Stimulated activated naive B cell treated with anti-CD40 and anti-IgM and Interleukin-4, amounts not matched to agents 10 μg/mL and 1 μg/mL and 100 μg/mL, for 72 hours (primary cell): ENCODE measurements at places on chromosomes 7 and 10.
A peak's percentile ranks its signal among the peaks of the same experiment; 100 is the strongest.

DNA sequence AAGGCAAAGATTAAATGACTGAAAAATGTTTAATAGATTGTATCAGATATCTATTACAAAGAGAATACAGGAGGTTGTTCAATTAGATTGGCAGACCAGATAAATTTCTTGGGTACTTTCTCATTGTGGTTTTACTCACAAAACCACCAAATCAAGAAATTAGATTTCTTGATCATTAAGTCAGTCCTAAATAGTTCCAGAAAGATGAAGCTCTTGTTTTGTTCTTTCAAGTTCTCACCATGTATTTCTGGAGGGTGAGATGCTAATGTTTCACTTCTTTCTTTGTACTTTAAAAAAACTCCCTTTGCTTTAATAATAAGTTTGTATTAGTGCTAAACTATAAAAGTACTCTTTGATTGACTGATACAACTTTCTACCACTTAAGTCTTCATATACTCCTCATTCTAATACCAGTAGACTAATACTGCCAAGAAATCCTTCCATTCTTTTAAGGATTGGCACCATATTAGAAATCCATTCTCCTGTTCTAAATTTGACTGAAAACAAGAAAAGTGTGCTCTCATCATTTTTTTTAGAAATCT lies 69.4 kb downstream of the RNF133 start:
- H3K36me3 ChIP-seq = no peaks in the 10 kb centered on the region
- no peak overlapping the region for H3K4me3 ChIP-seq
- H3K27me3 ChIP-seq = no peaks in the 10 kb centered on the region
- no peaks in the 10 kb centered on the region for H3K4me1 ChIP-seq
- H3K27ac ChIP-seq = no peak overlapping the region

- DNase-seq = no peak
- H3K4me3 ChIP-seq = no peak overlapping the region
- H3K36me3 ChIP-seq = peaks cover 12% of the 10 kb centered on the region
- no peaks in the 10 kb centered on the region for H3K27me3 ChIP-seq
Observed at GRCh38 chr10:29443745-29444523, 155.1 kb downstream of the LYZL1 start.

GRCh38 chr10:69673521-69673920 lies 43.5 kb downstream of the FAM241B start:
- no peaks in the 10 kb centered on the region for H3K36me3 ChIP-seq
- no peak overlapping the region for H3K4me3 ChIP-seq

DNA sequence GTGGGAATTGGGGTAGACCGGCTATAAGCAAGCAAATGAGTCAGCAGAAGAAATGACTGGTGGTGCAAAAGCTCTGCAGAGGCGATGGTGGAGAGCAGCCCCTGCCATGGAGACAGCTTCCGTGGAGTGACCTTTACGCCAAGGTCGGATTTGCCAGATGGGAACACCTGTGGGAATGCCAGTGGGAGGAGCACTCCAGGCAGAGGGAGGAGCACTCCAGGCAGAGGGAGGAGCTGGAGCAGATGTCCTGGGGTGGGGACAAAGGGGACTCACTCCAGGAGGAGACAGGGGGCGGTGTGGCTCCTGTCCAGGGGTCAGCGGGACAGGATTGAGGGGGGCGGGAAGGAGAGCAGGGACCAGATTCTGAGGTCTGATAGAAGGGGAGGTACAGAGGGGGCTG lies 258.8 kb upstream of the CTBP2 start:
- DNase-seq = no peak
- H3K27me3 ChIP-seq = peaks cover 10% of the 10 kb centered on the region
- H3K27ac ChIP-seq = no peak overlapping the region
- H3K4me1 ChIP-seq = no peaks in the 10 kb centered on the region
- H3K4me3 ChIP-seq = no peak overlapping the region

- peaks cover 53% of the 10 kb centered on the region for H3K27me3 ChIP-seq
- no peak for DNase-seq
- no peaks in the 10 kb centered on the region for H3K4me1 ChIP-seq
Observed at GRCh38 chr7:100655908-100656674, at the start of gene ACTL6B. ACTL6B (minus strand) TSS chr7:100656448; CDS start chr7:100656354, 94 bp downstream.

DNA sequence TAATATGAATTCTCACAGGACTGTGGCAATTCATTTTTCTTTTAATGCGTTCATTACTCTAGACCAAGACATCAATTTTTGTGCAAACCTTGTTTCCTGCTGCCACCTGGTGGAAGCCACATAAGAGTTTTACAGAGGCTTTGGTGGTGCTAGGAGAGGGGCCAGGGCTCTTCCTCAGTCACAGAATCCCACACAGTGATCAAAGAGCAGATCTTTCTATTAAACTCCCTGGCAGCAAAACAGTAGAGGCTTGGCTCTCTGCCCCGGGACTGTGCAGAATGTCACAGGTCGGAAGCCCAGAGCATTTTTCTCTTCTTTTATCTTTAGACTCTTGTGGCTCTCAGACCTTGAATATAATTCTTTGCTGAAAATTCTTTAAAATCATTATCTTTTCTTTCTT lies 506.4 kb upstream of the C7orf33 start:
- H3K4me3 ChIP-seq = no peak overlapping the region
- DNase-seq = peak; percentile 6
- H3K27ac ChIP-seq = no peak overlapping the region
- no peaks in the 10 kb centered on the region for H3K27me3 ChIP-seq

GRCh38 chr10:36412942-36413341 lies 712.5 kb upstream of the ANKRD30A start:
- no peak overlapping the region for H3K4me3 ChIP-seq
- DNase-seq = no peak
- H3K36me3 ChIP-seq = no peaks in the 10 kb centered on the region
- H3K4me1 ChIP-seq = no peaks in the 10 kb centered on the region
- H3K27ac ChIP-seq = no peak overlapping the region
- H3K27me3 ChIP-seq = no peaks in the 10 kb centered on the region

DNA sequence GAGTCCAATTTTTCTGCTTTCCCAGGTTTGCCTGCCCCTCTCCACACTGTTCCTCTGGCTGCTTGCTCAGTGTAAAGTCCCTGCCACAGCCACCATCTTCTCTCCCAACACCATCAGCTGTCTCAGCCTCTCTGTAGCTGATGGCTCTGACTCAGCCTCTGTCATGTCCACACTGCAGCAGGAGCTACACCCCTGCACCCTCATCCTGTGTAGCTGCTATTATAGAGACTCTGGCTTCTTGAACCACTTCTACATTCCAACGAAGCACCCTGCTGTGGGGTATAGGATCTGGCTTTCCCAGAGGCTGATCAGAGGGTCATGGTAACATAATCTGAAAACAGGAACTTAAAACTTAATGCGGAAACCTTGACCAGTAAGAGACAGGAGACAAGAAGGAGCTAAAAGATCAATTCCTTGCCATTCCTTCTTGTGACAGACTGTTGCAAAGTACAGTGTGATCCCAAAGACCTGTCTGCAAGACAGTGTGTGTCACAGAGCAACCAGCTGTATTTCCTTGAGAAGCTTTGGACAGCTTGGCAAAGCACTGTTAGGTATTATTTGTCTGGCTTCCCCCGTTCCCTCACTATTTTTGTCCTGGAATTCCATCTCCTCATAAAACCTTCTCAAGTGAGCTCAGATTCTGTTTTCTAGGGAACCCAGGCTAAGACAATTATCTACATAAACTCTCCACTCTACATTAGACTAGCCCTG lies 42.3 kb downstream of the NRCAM start:
- peak overlapping the region; percentile 87 for H3K27ac ChIP-seq
- DNase-seq = no peak
- H3K4me1 ChIP-seq = peaks cover 40% of the 10 kb centered on the region
- H3K27me3 ChIP-seq = peaks cover 6% of the 10 kb centered on the region
- no peak overlapping the region for H3K4me3 ChIP-seq

- peaks cover 6% of the 10 kb centered on the region for H3K27me3 ChIP-seq
- H3K36me3 ChIP-seq = no peaks in the 10 kb centered on the region
- peaks cover 6% of the 10 kb centered on the region for H3K4me1 ChIP-seq
Observed at GRCh38 chr7:117062300-117062699, 109.0 kb downstream of the ST7 start.

DNA sequence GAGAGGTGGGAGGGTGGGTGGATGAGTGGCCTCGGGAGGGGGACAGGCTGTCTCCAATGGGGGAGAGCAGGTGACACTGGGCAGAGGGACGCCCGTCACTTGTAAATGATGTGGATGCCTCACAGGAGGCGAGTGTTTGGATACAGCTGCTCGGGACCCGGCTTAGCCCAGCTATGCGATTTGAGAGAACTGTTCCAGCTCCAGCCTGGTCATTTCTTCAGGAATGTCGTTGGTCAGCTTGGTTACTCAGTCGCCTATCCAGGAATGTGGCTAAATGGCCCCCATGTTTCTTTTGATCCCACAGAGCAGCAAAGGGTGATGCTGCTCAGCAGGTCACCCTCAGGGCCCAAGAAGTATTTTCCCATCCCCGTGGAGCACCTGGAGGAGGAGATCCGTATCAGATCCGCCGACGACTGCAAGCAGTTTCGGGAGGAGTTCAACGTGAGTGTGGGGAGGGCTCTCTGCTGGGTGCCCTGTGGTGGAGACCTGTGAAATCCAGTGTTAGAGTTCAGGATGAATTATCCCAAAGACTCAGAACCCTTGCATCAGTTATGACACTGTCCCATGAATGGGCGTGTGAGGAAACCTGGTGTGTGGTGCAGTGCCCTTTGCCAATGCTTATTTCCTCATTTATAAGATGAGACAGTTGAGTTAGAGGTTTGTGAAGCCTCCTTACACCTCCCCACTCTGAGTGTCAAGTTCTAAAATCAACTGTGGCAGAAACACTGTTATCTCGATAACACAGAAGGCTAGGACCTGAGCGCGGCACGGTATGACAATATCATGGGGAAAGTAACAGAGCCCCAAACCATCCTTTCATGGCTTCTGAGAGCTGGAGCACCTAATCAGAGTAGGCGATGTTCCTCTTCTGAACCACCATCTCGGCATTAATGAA lies 76.8 kb downstream of the MKI67 start:
- peaks cover 23% of the 10 kb centered on the region for H3K36me3 ChIP-seq
- peak overlapping the region; percentile 92 for H3K4me3 ChIP-seq
- H3K27me3 ChIP-seq = no peaks in the 10 kb centered on the region
- H3K4me1 ChIP-seq = peaks cover 74% of the 10 kb centered on the region
- no peak for DNase-seq

DNA sequence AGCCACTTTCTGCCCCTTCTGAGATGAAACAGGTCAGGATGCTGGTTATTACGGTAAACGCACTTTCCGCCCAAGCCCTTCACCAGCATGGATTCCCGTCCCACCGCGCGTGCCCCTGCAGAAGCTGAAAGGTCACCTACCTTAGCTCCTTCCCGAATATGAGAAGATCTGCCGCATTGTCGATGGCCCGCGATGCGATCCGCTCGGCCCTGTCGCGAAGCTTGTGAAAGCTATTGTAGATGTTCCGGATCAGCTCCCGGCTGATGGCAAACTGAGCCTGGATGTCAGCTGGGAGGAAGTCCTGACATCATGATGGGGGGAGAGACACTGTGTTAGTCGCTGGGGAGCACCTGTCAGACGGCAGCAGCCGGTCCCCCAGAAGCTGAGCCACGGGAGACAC lies 22.1 kb downstream of the NUDT1 start:
- H3K4me3 ChIP-seq = peak overlapping the region; percentile 53
- peak overlapping the region; percentile 95 for H3K27ac ChIP-seq
- peaks cover 62% of the 10 kb centered on the region for H3K4me1 ChIP-seq
- no peak for DNase-seq
- H3K36me3 ChIP-seq = peaks cover 56% of the 10 kb centered on the region
- no peaks in the 10 kb centered on the region for H3K27me3 ChIP-seq

DNA sequence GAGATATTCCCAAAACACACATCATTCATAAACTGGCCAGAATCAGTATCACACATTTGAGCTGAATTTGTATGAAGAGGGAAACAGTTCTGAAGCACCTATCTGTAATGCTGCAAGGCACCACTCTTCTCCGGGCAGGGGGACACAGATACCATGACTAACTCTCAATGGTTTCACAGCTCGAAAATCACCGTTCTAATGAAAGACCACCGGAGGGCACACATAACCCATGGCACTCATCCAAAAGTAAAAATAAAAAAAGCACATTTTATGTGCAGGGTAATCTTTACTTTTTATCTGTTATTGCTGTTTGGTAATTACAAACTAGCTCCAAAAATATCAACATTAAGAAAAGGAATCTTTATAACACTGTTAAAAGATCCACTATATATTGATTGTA lies 137.5 kb downstream of the PARD3 start:
- no peaks in the 10 kb centered on the region for H3K36me3 ChIP-seq
- no peak overlapping the region for H3K4me3 ChIP-seq
- no peak overlapping the region for H3K27ac ChIP-seq

DNA sequence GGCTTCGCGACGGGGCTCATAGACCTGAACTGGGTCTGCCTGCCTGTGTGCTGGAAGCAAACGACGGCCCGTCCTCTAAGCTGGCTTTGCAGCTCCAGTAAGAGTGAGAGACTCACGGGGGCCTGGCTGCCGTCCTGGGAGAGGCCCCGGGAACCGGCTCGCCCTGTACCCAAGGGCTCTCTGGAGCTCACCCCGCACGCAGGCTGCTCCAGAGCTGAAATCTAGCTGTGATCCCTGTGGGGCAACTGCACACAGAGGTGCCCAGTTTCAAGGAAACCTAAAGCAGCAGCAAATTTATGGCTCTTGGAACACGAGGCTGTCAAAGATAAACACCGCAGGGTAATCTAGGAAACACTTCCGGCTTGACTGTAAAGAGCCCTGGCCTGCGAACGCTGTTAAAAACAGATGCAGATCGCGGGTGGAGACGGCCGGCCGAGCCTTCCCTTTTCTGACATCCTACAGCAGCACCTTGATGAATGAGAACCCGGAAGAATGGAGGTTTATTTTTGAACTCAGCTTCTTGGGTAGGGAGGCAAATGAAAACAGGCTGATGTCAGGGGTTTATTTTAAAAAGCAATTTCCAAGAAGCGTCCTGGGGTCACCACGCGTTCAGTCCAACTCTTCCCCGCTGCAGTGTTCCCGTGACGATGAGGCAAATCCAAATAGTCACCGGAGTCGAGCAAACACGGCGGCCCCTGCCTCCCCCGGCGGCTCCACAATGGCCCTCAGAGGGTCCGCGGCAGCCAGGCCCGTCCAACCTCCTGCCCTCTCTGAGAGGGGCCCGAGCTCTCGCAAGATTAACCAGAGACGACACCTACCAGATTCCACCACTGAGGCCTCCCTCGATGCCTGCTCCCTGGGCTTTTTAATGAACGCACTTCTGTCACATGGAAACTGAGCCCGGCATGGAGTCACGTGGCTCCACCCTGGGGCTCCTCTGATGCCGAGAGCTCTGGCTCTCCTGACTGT lies 29.6 kb downstream of the AMZ1 start:
- H3K27me3 ChIP-seq = no peaks in the 10 kb centered on the region
- H3K36me3 ChIP-seq = peaks cover 37% of the 10 kb centered on the region
- peaks cover 78% of the 10 kb centered on the region for H3K4me1 ChIP-seq
- no peak for DNase-seq

DNA sequence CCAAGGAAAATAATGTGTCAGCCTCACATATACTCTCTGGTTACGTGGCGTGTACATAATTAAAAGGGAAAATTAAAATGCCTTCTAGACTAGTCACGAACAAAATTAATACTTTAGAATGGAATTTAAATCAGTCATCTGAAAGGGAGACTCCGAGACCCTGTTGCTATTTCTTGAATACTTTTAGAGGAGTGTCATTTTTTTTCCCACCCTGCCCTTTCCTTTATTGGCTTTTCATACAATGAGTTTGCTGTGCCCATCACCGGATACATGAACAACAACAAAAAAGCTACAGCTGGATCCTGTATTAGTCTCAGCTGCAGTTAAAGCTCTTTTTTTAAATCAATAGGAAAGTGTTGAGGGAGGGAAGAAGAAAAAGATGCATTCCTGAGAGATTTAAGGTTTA lies 20.1 kb downstream of the CYTH3 start:
- no peak overlapping the region for H3K4me3 ChIP-seq
- no peaks in the 10 kb centered on the region for H3K27me3 ChIP-seq
- no peak overlapping the region for H3K27ac ChIP-seq
- no peaks in the 10 kb centered on the region for H3K36me3 ChIP-seq
